ENCODE measurements at places on chromosomes 6 and 20. TPM values are rescaled to one million over a fixed set of nuclear protein-coding genes. Genes with fewer than 3 reads are reported as not detected.

Gene SIRPB2
- 0.21 TPM for total RNA-seq

Gene LY6G6C
- total RNA-seq, result not detected

Gene GSTA2
- not detected for total RNA-seq

Gene PAK5
- total RNA-seq, result not detected

Gene MACROD2
- total RNA-seq, result 1.7 TPM

Gene FERMT1
- 69.5 TPM for total RNA-seq

Gene FAM184A
- 0.24 TPM for total RNA-seq

Gene SLC32A1
- total RNA-seq, result not detected

Gene GJA10
- not detected for total RNA-seq

Gene PHACTR1
- total RNA-seq, result 0.96 TPM

Gene PRSS16
- total RNA-seq, result 5.5 TPM

Gene SIRPD
- not detected for total RNA-seq

Gene ADGRF4
- total RNA-seq, result 16.0 TPM

Gene COL21A1
- total RNA-seq, result 6.8 TPM

Gene YIPF3
- total RNA-seq, result 40.9 TPM

Data from tracheal epithelial cell (primary cell).